ENCODE measurements at places on chromosomes 2 and 18. TPM values are rescaled to one million over a fixed set of nuclear protein-coding genes. Genes with fewer than 3 reads are reported as not detected.

The CERKL gene
- total RNA-seq: 0.06 TPM

DNA sequence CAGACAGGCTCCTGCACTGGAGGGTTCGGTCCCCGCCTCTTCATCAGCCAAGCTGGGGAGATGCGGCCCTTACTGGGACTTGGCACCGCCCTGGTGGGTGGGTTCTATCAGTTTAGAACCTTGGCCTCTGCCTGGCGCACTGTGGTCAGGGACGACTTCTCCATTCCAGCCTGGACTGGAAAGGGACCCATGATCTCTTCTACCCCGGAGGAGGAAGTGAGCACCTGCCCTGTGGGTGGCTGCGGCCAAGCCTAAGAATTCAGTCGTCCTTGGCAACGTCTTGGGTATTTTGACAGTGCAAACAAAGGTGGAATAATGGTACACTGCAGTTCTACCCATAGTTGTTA, 106.9 kb upstream of the CD302 start:
- no peak for DNase-seq
- peaks cover 15% of the 10 kb centered on the region for H3K36me3 ChIP-seq
- no peaks in the 10 kb centered on the region for H3K27me3 ChIP-seq

DNA sequence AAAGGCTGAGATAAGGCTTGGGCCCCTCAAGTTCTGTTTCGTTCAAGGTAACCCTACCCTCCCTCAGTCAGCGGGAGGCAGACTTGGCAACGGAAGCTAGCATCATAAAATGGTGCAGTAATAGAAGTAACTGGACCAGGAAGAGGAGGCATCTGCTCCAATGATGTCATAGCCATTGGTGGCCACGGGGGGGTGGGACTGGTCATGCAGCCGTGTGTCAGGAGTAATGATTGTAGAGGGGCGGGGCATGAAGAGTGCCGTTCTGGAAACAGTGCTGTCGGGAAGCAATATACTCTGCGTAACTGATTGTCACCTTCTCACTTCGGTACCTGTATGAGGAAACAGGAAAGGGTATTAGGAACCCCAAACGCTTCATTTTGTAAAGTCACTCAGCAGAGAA, 6.9 kb upstream of the POLR2D start:
- H3K27ac ChIP-seq: no peak overlapping the region
- H3K36me3 ChIP-seq: peaks cover 11% of the 10 kb centered on the region
- H3K27me3 ChIP-seq: no peaks in the 10 kb centered on the region
- H3K4me1 ChIP-seq: no peaks in the 10 kb centered on the region
- H3K4me3 ChIP-seq: no peak overlapping the region
- no peak for DNase-seq

- no peak overlapping the region for H3K4me3 ChIP-seq
- DNase-seq: no peak
- H3K4me1 ChIP-seq: no peaks in the 10 kb centered on the region
- no peak overlapping the region for H3K27ac ChIP-seq
- no peaks in the 10 kb centered on the region for H3K27me3 ChIP-seq
- peaks cover 26% of the 10 kb centered on the region for H3K36me3 ChIP-seq
These were observed 46.7 kb downstream of the KIDINS220 start for GRCh38 chr2:8790739-8791162.

The KCNK3 gene
- total RNA-seq: not detected

The TRIM43 gene
- not detected for total RNA-seq

GRCh38 chr2:30192314-30192713, 39.0 kb upstream of the LBH start:
- no peak overlapping the region for H3K27ac ChIP-seq
- no peak overlapping the region for H3K4me3 ChIP-seq
- no peaks in the 10 kb centered on the region for H3K27me3 ChIP-seq
- H3K36me3 ChIP-seq: no peaks in the 10 kb centered on the region
- DNase-seq: no peak

DNA sequence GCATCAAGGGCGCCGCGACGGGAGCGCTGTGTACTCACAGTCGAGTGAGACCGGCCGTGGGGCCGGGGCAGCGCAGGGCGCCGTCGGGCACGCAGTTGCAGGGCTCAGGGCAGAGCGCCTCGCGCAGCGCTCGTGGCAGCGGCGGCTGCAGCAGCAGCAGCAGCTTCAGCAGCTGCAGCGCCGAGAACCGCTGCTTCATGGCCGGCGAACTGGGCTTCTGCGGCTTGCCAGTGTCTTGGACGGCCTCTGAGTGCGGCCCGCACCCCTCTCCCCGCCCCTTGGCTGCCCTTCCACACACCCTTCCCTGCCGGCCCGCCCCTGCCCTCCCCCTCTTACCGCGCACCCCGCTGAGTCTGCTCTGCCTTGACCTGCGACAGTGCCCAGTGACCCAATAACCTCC, at the start of gene LHCGR:
Gene LHCGR (minus strand): TSS at position 252 of the 400 bp plus-strand sequence. CDS start 53 bp downstream, at position 199.
- H3K4me1 ChIP-seq: no peaks in the 10 kb centered on the region
- peaks cover 36% of the 10 kb centered on the region for H3K27me3 ChIP-seq
- no peak for DNase-seq
- H3K27ac ChIP-seq: no peak within 1 kb of the TSS

DNA sequence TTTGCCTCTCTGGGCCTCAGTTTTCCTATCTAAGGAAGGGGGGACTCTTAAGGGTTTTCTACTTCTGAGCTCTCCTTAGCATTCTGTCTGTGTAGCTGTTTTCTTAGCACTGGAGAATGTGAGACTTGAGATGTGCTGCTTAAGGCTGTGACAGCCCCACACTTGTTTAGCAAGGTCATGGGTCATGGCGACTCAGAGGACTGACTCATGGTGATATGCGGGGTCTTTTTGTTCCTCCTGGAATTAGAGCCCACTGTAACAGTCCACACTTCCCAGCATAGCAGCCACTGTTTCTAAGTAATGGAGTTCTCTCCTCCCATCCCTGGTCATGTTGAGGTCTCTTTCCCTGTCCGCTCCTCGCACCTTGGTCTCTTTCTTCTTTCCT, 4.1 kb upstream of the LPIN1 start:
- H3K4me3 ChIP-seq: no peak overlapping the region
- H3K27ac ChIP-seq: no peak overlapping the region
- DNase-seq: no peak

- H3K27me3 ChIP-seq: no peaks in the 10 kb centered on the region
- H3K4me3 ChIP-seq: no peak overlapping the region
- no peak for DNase-seq
- no peak overlapping the region for H3K27ac ChIP-seq
- peaks cover 15% of the 10 kb centered on the region for H3K4me1 ChIP-seq
These were observed 5.6 kb downstream of the CPSF3 start for GRCh38 chr2:9428965-9429577.

GRCh38 chr2:151996243-151997003, 102.4 kb downstream of the CACNB4 start:
- no peaks in the 10 kb centered on the region for H3K27me3 ChIP-seq
- H3K27ac ChIP-seq: no peak overlapping the region
- H3K4me1 ChIP-seq: peaks cover 2% of the 10 kb centered on the region

The XIRP2 gene
- not detected for total RNA-seq

DNA sequence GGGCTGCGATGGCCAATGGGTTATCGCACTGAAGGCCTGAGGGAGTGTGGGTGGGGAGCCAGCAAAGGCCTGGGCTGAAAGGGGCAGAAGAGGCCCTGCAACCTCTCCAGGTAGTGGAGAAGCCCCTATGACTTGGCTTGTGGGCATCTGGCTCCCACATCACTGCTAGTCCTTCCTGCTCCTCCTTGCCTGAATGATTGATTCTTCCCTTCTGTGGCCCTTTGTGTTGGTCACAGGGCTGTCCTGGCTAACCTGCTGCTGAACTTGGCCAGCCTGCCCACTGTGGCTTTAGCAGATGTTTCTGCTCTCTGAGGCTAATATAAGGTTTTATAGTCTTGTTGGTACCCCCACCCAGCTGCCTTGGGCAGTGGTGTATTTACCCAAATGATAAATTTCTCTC, 136.2 kb upstream of the ALPP start:
- no peaks in the 10 kb centered on the region for H3K27me3 ChIP-seq
- DNase-seq: no peak
- no peak overlapping the region for H3K27ac ChIP-seq
- H3K4me3 ChIP-seq: no peak overlapping the region

The ANKRD53 gene
- 0.38 TPM for total RNA-seq

DNA sequence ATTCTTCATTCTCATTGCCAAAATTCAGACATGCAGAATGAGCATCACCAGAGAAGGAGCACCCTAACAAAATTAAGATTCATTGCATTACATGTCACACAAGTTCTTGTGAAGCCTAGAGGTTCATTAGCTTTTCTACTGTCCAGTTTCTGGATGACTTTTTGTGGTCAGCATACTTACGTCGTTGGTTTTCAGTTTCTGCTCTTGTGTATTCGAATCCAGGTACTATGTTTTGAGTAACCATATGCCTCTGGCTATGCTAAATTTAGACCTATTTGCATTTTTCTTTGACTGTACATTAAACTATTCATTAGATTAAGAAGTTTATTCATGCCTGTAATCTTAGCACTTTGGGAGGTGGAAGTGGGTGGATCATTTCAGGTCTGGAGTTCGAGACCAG, 251.3 kb downstream of the PARD3B start:
- H3K27ac ChIP-seq: no peak overlapping the region
- no peaks in the 10 kb centered on the region for H3K4me1 ChIP-seq
- H3K4me3 ChIP-seq: no peak overlapping the region
- H3K27me3 ChIP-seq: no peaks in the 10 kb centered on the region
- no peaks in the 10 kb centered on the region for H3K36me3 ChIP-seq
- no peak for DNase-seq

GRCh38 chr2:10137053-10137843, 14.7 kb downstream of the RRM2 start:
- H3K36me3 ChIP-seq: peaks cover 32% of the 10 kb centered on the region
- H3K27ac ChIP-seq: no peak overlapping the region
- H3K4me1 ChIP-seq: peaks cover 24% of the 10 kb centered on the region
- no peaks in the 10 kb centered on the region for H3K27me3 ChIP-seq

The CYP27C1 gene
- not detected for total RNA-seq

DNA sequence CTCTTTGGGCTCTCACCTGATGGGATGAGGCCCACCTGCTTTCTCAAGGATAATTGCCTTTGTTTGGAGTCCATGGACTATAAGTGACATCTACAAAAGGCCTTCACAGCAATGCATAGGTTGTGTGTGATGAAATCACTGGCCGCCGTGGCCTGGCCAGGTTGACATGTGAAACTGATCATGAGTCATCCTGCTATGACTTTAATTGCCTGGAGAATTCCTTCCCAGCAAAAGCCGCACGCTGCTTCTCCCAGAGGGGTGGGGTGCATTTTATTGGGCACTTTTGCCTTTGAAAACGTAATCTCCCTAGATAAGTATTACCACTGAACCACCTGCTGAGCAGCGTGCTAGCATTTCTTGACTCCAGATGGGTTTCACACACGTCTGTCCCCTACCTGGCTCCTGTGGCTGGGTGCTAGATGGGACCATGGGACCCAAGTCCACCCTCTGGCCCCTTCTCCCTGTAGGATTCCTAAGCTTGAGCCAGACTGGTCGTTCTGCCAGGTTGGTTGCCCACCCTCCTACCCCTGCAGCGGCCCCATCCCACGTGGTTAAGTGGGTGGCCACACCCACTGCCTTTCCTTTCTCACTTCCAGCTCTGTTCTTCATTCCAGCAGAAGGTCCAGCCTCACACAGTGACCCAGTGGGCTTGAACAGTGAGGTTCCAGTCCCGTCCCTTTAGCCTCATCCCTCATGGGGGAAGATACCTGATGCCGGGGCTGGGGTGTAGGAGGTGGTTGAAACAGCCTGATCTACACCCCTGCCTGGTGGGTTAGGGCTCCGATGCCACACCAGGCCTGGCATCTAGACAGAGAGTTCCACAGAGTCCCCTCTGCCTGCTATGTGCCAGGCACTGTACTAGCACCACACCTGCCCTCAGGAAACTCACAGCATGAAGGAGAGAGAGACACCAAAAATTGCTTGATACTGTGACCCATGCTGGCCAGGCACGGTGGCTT, 89.6 kb downstream of the GBX2 start:
- H3K27ac ChIP-seq: no peak overlapping the region
- H3K36me3 ChIP-seq: no peaks in the 10 kb centered on the region
- H3K4me3 ChIP-seq: no peak overlapping the region

- no peak for DNase-seq
- no peaks in the 10 kb centered on the region for H3K36me3 ChIP-seq
- no peak overlapping the region for H3K4me3 ChIP-seq
- H3K4me1 ChIP-seq: no peaks in the 10 kb centered on the region
- no peaks in the 10 kb centered on the region for H3K27me3 ChIP-seq
These were observed 411.1 kb downstream of the RAD51AP2 start for GRCh38 chr2:17107151-17107550.

DNA sequence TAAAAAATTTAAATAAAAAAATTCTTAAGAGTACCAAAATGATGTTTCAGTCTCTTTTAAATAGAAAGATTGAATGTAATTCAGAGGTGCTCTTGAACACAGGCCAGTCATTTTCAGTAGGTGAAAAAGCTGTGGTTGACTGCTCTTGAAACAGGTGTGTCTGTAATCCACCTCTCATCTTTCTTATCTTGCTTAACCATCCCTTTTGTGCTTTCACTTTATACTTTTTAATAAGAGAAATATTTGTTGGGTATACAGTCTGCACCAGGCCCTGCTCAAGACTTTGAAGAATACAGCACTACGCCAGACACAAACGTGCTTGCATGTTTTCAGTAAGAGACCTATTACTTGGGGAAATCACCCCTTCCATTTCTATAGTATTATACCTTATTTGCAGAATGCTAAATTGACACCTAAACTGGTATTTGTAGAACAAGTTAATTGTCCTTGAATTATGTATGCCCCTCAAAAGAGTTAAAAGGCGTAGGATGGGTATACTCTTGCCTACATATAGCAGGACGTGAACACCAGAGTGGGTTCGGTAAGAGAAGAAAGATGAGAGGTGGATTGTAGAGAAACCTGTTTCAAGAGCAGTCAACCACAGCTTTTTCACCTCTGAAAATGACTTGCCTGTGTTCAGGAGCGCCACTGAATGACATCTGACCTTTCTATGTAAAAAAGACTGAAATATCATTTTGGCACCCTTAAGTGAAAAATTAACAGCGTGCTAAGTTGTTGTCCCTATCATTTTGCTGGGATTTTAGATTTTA, 4.0 kb upstream of the RTN4 start:
- peaks cover 38% of the 10 kb centered on the region for H3K4me1 ChIP-seq
- no peaks in the 10 kb centered on the region for H3K27me3 ChIP-seq
- H3K27ac ChIP-seq: peak overlapping the region; percentile 25
- H3K4me3 ChIP-seq: peak overlapping the region; percentile 42
- peaks cover 3% of the 10 kb centered on the region for H3K36me3 ChIP-seq

DNA sequence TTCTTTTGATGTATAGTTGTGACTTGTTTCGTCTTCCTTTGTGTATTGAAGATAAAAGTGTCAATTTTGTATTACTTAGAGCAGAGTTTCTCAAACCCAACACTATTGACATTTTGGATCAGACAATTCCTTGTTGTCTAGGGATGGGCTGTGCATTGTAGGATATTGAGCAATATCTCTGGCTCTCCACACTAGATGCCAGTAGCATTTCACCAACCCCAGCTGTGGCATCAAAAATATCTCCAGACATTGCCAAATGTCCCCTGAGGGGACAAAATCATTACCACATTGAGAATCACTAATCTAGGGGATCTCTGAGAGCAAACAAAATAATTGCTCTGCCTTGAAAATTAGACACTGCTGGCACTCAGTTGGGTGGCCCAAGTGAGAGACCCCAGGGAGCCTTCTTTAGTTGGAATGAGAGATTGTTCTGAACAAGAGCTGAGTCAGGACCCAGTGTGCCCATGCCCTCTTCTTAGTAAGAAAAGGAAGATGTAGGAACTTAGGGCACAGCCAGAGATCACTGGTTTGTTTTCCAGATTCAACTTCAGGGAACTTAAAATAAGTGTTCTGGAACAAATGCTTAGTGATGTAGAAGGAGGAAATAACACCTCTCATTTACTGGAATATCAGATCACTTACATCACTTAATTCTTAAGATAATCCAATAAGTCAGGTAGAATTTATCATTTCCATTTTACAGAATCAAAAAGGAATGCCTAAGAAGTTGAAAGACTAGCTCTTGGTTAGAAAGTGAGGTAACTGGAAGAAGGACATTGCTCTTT, 466.6 kb upstream of the TNP1 start:
- no peak overlapping the region for H3K4me3 ChIP-seq
- peaks cover 16% of the 10 kb centered on the region for H3K36me3 ChIP-seq
- no peak overlapping the region for H3K27ac ChIP-seq
- H3K27me3 ChIP-seq: no peaks in the 10 kb centered on the region

Data from activated naive CD8-positive, alpha-beta T cell treated with anti-CD3 and anti-CD28 coated beads for 36 hours (primary cell).